SK-N-SH (cell line): ENCODE measurements at places on chromosomes 1 and 21.

DNA sequence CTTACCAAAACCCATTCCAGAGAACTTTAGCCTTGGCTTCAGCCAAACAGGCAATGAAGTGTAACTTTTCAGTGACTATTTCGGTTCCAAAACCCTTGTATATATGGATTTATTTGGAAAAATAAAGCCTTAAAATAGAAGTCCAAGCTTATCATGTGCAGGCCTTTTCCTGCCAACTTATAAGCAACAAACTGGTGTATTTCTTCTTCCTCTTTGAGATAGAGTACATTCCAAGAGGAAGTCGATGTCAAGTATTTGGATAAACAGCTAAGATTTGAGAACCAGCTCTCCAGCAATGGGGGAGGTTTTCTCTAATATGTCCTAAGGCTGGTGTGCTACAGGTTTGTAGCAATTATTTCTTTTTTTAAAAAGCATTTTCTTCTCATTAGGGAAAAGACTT, 407.8 kb downstream of the DUSP10 start:
- no peak for DNase-seq

DNA sequence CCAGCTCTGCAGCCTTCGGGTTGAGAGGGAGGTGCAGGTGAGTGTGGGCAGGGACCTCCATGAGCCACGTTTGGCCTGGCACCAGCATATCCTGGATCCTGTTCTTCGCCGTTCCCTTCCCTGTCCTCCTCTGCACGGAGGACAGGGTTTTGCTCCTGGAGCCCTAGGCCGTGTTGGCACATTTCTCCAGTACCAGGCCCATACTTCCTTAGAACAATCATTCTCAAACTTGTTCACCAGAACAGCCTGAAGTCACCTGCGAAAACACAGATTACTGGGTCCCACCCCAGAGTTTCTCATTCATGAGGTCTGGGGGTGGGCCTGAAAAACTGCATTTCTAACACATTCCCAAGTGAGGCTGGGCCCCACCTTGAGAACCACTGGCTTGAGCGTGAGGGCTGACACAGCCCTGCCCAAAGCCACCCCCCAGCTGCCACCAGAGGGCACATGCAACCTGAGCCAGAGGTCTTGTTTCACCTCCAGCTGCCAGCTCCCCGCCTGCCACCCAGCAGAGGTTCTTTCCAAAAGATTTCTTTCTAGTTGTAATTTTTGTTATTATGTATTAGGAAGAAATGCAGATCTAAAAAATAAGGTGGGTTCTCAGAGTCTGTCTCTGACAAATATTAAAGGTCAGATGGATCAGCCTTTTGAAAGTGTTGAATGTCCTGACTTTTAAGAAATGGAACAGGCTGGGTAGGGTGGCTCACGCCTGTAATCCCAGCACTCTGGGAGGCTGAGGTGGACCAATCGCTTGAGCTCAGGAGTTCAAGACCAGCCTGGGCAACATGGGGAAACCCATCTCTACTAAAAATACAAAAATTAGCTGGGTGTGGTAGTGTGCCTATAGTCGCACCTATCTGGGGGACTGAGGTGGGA, 39.6 kb upstream of the LDLRAP1 start:
- DNase-seq: peak; percentile 63

GRCh38 chr1:219433001-219433400, 179.9 kb downstream of the ZC3H11B start:
- no peak for DNase-seq

DNA sequence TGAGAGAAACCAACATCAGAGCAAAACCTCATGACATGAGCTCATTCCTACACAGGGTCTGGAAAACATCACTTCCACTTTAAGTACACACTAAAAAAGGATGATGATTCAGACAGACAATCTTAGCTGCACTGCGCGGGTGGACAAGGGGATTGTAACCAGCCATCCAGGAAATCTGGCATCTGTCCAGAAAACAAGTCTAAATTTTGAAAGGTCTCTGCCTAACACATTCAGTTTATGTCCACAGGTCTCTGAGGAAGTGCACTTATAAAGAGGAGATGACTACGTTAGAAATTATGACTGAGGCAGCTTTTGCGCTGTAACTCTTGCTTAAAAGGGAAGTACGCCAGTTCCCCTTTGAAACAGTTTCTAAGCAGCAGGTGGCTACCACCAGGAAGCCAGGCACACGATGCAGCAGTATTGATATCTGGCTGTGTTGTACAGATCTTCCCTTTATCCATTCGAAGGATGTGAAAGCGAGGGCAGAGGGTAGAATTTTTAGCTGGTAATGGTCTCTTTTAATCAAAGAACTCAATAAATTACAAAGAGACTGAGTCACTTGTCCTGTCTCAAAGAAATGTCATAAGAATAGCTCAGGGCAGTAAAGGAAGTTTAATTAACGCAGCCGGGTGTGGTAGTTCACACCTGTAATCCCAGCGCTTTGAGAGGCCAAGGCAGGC, 128.0 kb downstream of the SETD4 start:
- DNase-seq: no peak

DNA sequence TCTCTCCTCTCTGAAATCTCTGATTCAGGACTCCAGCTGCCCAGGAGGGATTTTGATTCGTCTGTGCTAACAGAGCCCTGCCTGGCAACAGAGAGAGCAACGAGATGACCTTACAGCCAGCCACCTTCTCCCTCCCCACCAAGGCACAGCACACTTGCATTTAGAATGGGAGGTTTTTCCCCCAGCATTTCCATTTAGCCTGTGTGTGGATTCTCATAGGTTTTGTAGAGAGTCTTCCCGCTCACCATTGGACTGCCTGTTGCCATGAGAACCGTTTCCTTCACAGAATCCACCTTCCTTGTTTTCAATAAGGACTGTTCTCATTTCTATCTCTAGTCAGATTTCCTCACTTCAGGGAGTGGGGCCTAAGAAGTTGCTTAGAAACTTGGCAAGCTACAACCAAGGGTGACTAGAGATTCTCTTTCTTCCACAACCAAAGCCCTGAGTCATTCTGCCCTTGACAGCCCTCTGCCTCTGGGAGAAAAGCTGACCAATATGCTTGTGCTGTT, 5.8 kb upstream of the IKBKE start:
- no peak for DNase-seq

- peak; percentile 26 for DNase-seq
Observed at GRCh38 chr1:14094611-14095400, 394.8 kb downstream of the PRDM2 start.

GRCh38 chr1:181086091-181086490, 2.4 kb upstream of the IER5 start:
- no peak for DNase-seq

DNA sequence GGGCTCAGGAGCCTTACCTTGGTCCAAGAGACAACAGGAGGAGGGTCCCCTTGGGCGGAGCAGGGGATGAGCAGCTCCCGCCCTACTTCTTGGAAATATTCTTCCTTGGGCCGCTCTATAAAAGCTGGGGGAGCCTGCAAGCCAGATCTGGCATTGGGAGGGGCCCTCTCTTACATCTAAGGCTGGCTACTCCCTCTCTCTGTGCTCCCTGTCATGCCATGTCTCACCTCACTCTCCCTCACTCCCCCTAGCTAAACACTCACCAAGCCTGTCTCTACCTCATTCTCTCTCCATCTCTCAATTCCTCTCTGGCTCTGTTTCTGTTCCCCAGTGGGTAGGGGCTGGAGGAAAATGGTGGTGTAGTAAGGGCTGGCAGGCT, 6.5 kb upstream of the TAGLN2 start:
- no peak for DNase-seq

DNA sequence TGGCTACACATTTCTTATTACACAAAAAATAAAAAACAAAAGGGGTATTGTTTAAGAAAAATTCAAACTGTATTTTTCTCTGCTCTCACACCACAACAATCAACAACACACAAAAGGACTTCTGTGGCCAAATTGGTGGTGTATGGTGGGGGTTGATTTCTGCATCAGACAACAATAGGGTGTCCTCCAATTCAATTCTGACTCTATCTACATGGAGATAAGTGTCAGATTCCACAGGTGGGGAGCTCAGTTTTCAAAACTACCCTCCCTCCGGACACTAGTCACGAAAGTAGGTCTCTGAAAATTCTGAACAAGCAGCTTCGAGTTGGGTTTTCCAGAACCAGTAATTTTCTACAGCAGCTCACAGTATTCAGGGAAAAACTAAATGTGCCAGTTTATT, 744.9 kb upstream of the NCAM2 start:
- DNase-seq: no peak

DNA sequence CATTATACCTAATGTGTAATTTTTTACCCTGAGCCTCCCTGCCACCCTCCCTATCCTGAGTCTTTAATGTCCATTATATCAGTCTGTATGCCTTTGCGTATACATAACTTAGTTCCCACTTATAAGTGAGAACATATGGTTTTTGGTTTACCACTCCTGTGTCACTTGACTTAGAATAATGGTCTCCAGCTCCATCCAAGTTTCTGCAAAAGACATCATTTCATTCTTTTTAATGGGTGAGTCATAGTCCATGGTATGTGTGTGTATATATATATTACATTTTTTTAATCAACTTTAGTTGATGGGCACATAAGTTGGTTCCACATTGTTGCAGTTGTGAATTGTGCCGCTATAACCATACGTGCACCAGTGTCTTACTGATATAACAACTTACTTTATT, 477.1 kb upstream of the NEGR1 start:
- DNase-seq: no peak

GRCh38 chr1:11664336-11665065, 501 bp downstream of the FBXO6 start:
- DNase-seq: no peak

DNA sequence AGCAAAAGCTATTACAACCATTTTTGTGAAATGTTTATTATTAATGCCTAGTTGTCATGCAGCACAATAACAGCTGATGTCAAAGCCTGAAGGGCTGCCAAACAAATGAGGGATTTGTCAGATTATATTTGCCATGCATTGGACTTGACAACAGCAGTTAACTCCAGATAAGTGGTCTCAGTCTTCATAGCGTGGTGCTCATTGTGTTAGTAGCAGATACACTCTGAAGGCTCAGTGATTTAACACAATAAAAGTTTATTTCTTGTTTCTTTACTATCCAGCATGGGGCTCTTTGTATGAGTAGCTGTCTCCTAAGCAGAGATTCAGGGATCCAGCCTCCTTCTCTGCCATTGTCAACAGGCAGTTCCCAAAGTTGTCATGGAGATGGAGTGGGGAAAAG, 76.0 kb upstream of the PTGFRN start:
- DNase-seq: no peak
